NCI-H1436 (cell line): ENCODE measurements at places on chromosomes 7 and 10.

DNA sequence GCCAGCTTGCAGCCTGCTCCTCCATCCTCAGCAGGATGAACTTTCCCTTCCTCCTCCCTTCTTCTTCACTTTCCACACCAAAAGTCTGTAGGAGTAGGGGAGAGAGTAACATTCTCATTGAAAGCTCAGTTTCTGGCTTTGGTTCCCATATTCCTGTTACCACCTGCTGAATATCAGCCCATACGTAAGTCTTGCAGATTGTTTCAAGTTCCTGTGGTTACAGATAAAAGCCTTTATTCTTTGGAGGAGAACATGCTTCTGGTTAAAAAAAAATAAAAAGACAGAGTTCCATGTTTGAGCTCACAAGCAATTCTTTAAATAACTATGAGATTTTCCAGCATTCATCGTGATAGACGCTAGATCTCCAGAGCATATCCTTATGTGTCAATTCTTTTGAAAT, 637.3 kb downstream of the SUGCT start:
- no peak for DNase-seq

GRCh38 chr10:84822931-84823630, 494.7 kb downstream of the CCSER2 start:
- no peak for DNase-seq

DNA sequence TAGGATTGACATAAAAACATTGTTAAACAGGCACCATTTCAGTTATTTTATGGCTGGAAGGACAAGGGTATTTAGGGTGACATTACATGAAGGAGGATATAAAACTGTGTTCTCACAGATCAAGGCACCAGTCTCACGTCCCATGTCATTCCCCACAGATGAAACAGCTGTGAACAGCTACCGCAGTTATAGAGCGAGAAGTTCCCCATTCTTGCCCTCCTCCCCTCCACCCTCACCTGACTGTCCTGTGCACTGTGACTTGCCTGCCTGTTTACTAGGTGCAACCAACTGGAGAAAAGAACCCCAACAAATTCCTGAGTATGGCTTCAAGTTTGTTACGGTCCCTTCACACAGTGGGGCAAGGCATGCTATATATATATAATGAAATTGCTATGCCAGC, 141.6 kb downstream of the SND1 start:
- no peak for DNase-seq

- DNase-seq: no peak
These were observed 90.7 kb downstream of the NHLRC2 start for GRCh38 chr10:113945075-113945686.

GRCh38 chr7:30379131-30379530, 94.7 kb downstream of the ZNRF2 start:
- no peak for DNase-seq

- DNase-seq: no peak
These were observed 5.1 kb downstream of the FZD8 start for GRCh38 chr10:35636956-35637355.

- no peak for DNase-seq
These were observed 150.4 kb downstream of the MAD1L1 start for GRCh38 chr7:2082139-2082998.

DNA sequence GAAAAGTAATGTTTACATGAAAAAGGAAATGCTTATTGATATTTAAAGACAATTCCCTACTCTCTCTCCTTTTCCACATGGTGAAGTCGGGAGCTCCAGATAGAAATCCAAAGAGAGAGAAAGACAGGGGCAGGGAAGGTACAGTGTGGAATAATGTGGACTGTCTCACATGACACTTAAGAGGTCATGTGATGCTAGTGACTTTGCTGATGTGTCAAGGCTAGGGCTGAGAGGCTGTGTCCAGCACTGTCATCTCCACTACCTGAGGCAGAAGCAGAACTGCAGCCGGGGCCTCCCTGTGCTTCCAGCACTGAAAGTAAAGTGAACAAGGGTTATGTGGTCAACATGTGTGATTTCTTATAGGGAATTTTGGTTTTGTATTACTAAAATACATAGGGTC, 26.0 kb downstream of the NRG3 start:
- no peak for DNase-seq

- no peak for DNase-seq
These were observed 11.6 kb downstream of the KLRG2 start for GRCh38 chr7:139471740-139472353.

DNA sequence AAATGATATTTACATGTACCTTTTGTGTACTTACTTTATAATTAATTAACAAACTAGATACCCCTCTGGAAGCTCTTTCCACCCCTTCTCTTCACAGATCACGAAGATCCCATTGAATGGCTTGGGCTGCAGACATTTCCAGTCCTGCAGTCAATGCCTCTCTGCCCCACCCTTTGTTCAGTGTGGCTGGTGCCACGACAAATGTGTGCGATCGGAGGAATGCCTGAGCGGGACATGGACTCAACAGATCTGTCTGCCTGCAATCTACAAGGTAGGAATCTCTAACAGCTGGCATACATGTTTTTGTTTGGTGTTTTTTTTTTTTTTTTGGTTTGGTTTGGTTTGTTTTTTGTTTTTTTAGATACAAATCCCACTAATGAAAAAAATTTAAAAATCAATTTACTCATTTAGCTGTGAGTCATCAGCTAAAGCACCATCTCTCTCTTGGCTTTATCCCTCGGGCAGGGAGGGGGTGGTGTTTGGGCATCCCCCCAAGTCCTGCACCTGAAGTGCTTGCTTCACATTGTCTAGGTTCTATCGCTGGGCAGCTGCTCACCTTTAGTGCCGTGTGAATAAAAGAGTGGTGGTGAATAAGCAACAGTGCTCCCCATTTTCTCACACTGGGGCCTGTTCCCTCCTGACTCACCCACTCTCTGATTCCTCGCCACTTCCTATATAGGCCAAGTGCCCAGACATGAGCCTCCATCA, 68.9 kb downstream of the MET start:
- DNase-seq: no peak

DNA sequence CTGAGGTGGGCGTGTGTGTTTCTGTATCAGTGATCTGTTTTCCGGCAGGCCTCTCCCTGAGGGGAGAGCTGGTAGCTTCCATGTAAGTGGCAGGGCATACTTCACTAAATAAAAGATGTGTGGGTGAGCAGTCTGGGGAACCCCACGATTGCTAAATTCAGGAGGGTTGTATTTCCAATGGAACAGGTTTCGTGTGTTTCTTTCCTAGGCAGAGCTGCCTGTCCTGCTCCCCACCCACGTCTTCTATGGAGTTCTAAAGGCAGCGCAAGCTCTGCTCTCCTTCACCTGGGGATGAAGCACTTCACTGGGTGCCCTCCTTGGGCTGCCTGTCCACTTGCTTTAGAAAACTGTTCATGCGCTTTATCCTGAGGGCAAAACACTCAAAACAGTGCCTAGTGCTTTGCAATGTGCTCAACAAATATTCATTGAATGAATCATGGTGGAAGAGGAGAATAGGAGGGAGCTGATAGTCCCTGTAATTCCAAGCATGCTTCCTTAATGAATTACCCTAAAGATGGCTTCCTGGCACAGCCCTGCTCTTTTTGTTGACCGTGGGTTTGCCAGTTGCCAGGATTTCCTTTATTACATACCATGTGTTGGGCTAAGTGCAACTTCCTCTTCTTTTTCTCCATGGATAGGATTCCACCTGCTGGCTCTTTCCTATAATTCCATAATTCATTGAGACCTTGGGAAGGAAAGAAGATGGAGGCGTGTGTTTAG, 50.6 kb upstream of the SRPK2 start:
- DNase-seq: no peak

DNA sequence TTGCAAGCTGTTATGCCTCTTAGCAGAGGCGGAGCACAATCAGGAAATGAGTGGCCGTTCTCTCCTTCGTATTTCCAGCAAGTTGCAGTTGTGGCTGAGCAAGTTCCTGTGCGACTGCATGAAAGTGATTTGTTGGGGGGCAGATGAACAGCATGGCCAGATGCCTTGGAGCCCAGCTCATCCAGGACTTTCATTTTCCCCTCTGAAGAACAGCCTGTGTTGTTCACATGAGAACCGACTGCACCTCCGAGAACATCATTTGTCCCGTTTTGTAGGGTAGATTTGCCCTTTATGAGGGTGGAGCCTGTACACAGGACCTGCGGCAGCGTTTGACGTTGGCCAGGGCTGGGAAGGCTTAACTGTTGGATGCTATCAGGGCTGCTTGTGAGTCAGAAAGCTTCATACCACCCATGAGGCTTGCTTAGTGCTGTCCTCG, 4.4 kb downstream of the BAG3 start:
- no peak for DNase-seq
